ENCODE measurements at places on chromosomes 12 and 14.

- peak; percentile 46 for DNase-seq
Measured at GRCh38 chr14:90419200-90419599, 22.4 kb downstream of the CALM1 start.

DNA sequence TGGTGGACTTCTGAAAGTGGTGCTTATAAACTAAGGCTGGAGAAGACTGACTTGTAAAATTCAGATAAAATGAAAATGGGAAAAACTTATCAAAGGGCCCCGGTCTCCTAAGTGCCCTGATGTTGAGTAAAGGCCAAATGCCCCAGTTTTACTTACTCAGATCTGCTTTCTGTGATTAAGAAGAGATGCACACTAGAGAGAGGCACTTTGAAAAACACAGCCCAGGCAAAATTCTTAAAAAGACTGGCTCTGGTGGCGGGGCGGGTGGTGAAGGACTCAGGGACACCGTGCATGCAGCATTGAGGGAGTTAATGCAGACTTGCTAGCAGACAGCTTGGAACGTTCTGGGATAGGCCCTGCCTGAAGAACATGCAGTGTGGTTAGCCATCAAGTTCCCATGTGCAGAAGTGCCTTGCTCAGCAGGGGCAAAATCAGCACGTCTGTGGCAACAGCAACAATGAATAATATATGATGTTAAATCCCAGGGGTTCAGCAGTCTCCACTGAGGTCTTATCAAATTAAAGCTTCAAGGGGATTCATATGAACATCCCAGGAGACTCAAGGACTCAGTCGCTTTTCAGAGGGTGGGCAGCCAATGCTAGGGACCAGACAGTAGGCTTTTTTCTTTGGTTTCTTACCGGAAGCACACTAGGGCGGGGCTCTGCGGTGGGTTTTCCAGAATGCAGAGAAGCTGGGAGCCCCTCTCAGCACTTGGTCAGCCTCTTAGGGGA, 105.0 kb downstream of the DAD1 start:
- no peak for DNase-seq

- no peak for DNase-seq
Measured at GRCh38 chr14:100476012-100476822, 111.0 kb downstream of the BEGAIN start.

- peak; percentile 51 for DNase-seq
Measured at GRCh38 chr14:76872796-76873432, 46.7 kb downstream of the LRRC74A start.

DNA sequence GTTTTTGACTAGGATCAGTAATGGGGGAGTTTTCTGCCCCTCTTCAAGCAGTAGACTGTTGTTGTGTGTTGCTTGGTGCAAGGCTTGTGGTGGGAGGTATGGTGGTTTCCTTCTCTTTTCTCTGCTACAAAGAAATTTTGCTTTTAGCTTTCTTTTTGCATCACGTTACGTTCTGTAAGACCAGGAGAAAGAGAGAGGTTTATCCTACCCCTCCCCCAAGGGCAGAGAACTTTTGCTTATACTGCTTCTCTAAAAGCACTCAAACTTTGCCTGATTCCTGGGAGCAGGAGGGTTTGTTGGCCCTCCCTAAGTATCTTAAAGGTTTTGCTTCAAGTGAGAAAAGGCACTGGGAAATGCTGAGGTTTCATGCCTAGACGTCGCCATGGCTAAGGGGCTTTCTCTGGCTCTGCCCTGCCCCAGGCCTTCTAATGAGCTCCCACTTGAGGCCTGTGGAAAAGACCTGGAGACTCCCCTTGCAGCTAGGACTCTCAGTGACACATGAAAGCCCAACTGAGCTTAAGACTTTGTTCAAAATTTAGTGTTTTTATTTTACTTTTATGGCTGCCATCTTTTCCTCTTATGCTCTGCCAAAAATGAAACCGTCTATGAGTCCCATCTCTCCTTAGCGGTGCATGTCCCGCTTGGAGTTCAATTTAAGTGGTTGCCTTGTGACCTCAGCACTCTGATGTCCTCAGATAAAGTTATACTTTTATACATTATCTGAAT, 49.2 kb downstream of the EIF2S3B start:
- DNase-seq: no peak

- no peak for DNase-seq
Measured at GRCh38 chr14:72404106-72404774, 472.0 kb downstream of the RGS6 start.

GRCh38 chr12:51910691-51911090, 3.4 kb downstream of the ACVRL1 start:
- no peak for DNase-seq

All from right kidney (tissue), 9 donors.